ENCODE measurements at places on chromosomes 12 and 14. TPM values are rescaled to one million over a fixed set of nuclear protein-coding genes. Genes with fewer than 3 reads are reported as not detected.
A peak's percentile ranks its signal among the peaks of the same experiment; 100 is the strongest.

The CACNA2D4 gene
- total RNA-seq = not detected

The TSFM gene
- total RNA-seq = 49.0 TPM

The ASCL1 gene
- not detected for total RNA-seq

The FLRT2 gene
- total RNA-seq = 0.07 TPM

The CDC42BPB gene
- total RNA-seq = 7.5 TPM

The CD4 gene
- total RNA-seq = not detected

The SMCO2 gene
- total RNA-seq = not detected

The HNRNPC gene
- total RNA-seq = 814 TPM

The PLA2G1B gene
- not detected for total RNA-seq

- no peak for DNase-seq
Observed at GRCh38 chr12:129696926-129697325, 206.9 kb downstream of the TMEM132D start.

- DNase-seq = peak; percentile 75
Observed at GRCh38 chr14:61472011-61472672, 150.8 kb downstream of the PRKCH start.

DNA sequence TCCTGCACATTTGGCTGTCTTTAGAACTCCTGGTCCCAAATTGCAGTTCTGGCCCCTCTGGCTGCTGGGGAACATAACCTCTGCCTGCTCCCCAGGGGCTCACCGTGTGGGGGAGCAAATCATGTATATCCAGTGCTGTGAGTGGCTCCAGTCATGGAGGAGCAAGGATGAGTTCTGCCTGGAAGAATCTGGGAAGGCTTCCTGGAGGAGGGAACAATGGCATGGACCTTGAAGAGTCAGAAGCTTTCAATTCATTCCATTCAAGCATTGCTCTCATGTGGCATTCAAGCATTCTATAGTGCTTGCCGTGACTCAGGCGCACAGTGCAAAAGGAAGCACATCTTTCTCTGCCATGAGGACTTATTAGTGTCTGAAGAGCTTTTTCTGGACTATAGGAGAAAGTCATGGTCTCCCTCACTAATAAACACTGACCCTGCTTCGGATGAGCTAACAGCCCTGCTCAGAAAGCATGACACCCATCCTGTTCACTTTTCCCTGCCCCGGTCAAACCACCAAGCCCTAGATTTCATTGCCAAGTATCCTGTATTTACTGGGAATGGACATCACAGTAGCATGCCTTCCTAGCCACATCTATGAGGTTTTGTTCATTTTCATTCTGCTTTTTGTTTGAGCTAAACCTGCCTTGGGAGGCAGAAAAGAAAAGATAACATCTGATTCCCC lies 3.5 kb downstream of the IFI27 start:
- DNase-seq = no peak

GRCh38 chr12:54448344-54448743 lies 25.1 kb downstream of the GTSF1 start:
- no peak for DNase-seq

- no peak for DNase-seq
Observed at GRCh38 chr14:32070282-32070681, 6.8 kb upstream of the ARHGAP5 start.

GRCh38 chr12:7093892-7094291 lies 1.6 kb upstream of the C1R start:
- DNase-seq = no peak

DNA sequence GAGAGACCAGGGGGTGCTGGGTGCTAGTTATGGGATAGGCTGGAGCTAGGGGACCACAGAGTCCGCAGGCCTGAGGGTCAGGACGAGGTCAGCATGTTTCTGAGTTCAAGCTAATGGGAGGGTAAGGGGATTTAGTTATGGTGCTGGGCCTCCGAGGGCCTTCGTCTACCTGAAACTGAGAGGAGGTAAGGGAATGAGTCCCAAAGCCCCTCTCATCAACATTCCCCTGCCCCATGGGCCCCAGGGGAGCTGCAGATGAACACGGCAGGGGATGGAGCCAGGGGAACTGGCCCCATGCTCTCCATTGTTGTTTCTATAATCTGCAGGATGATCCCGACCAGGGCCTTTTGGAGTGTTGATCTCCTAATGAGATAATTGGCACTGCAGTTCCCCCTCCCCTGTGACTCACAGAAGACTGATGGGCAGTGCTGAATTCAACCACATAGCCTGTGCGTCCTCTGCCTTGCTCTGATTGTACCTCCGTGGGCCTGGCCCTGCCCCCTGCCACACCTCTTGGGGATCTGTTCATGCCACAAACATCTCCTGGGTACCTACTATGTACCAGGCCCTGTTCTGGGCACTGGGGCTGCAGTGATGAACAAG lies 21.4 kb downstream of the FAIM2 start:
- no peak for DNase-seq

DNA sequence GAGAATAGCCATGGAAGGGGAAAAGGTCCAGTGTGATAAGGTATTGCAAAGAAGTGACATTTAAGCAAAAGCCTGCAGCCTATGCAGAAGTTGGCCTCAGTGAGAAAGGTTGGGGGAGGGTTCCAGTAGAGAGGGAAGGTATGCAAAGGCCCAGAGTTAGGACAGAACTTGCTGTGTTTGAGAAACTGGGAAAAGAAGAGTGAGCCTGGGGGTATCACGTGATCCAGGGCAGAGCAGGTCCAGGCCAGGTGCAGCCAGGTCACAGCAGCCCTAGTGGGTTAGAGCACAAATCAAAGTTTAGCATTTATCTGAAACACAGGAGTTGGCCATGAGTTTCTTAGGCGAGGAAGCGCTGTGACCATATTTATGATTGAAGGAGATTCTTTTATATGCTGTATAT lies 1.6 kb downstream of the SERPINA5 start:
- DNase-seq = no peak

GRCh38 chr14:83184531-83184930 lies 1650.9 kb upstream of the SEL1L start:
- DNase-seq = no peak

GRCh38 chr14:38280081-38280480 lies 24.2 kb upstream of the CLEC14A start:
- DNase-seq = no peak

GRCh38 chr12:89267404-89267803 lies 84.9 kb downstream of the DUSP6 start:
- DNase-seq = no peak

- no peak for DNase-seq
Observed at GRCh38 chr12:20367583-20368113, 689 bp upstream of the PDE3A start.

GRCh38 chr12:1593174-1594005 lies 991 bp downstream of the FBXL14 start:
- peak; percentile 67 for DNase-seq

DNA sequence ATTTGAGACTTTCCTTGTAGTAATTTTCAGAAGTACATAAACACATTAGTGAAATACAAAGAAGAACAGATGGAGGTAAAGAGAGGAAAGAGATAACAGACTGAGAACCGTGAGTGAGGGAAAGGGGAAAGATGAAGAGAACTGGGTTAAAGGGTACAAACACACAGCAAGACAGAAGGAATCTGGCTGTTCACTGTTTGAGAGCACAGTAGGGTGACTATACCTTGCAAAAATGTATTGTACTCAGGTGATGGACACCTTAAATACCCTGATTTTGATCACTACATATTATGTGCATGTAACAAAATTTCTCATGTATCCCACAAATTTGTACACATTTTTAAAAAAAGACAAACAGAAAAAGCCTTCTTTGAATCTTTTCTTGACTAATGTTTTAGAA lies 2.7 kb upstream of the TRHDE start:
- DNase-seq = peak; percentile 61

- DNase-seq = no peak
Observed at GRCh38 chr14:92687681-92688433, 60.6 kb downstream of the LGMN start.

GRCh38 chr12:116157845-116158267 lies 119.6 kb downstream of the MED13L start:
- no peak for DNase-seq

- peak; percentile 96 for DNase-seq
Observed at GRCh38 chr12:65740873-65741600, 83.2 kb upstream of the HMGA2 start.

- peak; percentile 8 for DNase-seq
Observed at GRCh38 chr12:1932264-1932777, 13.9 kb upstream of the CACNA2D4 start.

GRCh38 chr12:46896680-46897079 lies 70.9 kb upstream of the SLC38A4 start:
- DNase-seq = no peak

- DNase-seq = no peak
Observed at GRCh38 chr12:124853781-124854636, 9.7 kb downstream of the SCARB1 start.

DNA sequence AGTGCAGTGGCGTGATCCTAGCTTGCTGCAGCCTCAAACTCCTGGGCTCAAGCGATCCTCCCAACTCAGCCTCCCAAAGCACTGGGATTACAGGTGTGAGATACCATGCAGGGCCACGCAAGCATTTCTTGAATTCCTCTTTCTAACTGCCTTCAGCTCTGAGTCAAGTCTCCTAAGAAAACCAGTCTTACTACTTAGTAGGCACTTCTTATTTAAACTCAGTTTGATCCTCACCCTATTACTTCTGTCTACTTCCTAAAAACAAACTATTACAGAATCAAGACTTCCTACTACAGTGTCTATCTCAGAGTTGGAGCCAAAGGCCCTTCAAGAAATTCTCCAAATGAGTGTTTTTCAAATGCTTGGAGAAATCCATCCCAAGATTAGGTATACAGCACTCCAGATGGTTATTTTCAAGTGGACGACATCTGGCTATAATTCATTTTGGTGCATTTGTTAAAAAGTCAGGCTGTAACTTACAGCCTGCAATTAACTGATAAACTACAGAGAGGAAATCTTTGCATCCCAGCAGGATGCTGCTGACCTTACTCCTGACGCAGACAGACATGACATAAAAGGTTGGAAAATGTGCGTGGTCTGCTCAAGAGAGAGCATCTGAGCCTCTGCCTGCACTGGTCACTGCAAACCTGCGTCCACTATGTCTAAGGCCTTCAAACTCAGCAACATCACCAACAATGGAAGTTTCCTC lies 34.7 kb downstream of the SSH1 start:
- DNase-seq = no peak

- DNase-seq = no peak
Observed at GRCh38 chr12:12488823-12489550, 73.7 kb downstream of the DUSP16 start.

DNA sequence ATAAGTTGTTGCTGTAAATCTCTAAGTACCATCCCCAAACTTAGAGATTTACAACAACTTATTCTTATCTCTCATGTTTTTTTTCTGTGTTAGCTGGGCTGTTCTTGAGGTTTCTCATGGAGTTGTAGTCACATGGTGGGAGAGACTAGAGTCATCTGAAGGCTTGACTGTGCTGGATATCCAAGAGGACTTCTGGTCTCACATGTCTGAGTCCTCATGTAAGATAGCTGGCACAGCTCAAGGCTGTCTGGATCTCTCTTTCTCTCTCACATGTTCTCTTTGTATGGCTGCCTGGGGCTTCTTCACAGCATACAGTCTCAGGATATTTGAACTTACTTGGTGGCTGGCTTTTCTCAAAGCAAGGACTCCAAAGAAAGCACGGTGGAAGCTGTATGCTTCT lies 63.8 kb downstream of the DACT1 start:
- DNase-seq = no peak

DNA sequence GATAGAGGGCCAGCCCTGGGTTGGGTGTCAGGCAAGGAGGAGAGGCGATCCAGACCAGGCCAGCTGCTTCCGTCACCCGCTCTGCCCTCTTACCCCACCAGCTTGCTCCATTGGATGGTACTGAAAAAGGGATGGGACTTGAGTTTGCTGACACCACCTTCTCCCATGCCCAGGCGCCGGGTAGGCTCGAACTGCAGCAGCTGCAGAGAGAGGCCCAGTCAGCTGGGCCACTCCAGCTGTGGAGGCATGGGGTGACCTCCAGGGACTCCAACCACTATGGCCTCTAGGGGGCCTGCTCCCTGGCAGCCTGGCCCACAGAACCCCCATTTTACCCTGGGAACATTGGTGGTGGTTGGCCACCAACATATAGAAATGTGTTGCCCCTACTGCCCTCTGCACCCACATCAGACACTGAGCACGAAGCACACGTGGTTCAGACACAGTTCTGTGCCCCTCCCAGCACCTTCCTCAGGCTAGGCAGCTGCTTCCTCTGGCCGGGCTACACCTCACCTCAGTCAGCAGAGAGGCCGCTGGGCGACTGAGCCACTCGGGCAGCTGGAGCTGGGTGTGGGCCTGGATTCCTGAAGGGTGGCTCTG lies 16.0 kb downstream of the RPS6KL1 start:
- DNase-seq = no peak

- DNase-seq = no peak
Observed at GRCh38 chr14:36974985-36975384, 197.4 kb downstream of the SLC25A21 start.

GRCh38 chr12:58812214-58812613 lies 108.1 kb downstream of the LRIG3 start:
- no peak for DNase-seq

GRCh38 chr14:92586963-92587699 lies 73.5 kb downstream of the RIN3 start:
- no peak for DNase-seq

GRCh38 chr14:68359022-68359836 lies 433.6 kb downstream of the ZFP36L1 start:
- DNase-seq = no peak

All from Caki2 (cell line).